ENCODE measurements at places on chromosomes 6 and 20.
A peak's percentile ranks its signal among the peaks of the same experiment; 100 is the strongest.

- no peak for DNase-seq
These were observed 6.1 kb upstream of the SCGN start for GRCh38 chr6:25645916-25646315.

- no peak for DNase-seq
These were observed 8.4 kb upstream of the CST9 start for GRCh38 chr20:23614163-23614562.

DNA sequence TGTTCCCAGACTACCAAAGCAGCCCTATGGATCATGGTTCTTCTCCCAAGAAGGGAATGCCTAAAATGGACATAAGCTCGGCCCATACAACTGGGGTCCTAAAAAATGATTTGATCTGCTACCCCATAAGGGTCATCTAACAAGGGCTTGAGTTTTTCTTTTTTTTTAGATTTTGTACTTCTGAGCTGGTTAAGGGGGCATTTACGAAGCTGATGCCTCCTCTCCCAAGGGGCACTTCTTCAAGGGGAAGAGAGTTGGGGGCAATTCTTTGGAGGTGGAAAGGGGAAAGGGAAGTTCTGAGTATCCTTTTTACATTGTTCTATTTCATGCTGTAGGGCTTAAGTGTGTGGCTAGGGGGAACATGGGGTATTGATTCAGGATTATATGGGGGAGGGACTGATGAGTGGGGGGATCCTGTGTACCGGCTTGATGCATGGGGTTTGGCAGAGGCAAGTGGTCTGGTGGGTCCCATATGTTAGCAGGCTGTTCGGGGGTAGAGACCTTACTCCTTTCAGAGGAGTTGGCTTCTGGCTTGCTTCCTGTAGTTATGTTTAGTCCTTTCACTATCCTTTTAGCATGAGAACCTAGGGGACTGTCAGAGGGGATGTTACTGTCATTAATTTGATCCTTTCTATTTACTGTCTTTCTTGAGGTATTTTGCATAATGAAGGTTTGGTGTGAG is 8.1 kb upstream of the ZNFX1 start:
- no peak for DNase-seq

DNA sequence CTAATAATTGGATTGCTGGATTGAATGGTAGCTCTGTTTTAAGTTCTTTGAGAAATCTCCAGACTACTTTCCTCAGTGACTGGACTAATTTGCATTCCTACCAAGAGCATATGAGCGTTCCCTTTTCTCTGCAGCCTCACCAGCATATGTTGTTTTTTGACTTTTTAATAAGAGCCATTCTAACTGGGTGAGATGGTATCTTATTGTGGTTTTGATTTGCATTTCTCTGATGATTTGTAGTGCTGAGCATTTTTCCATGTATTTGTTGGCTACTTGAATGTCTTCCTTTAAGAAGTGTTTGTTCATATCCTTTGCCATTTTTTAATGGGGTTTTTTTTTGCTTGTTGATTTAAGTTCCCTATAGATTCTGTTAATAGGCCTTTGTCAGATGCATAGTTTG is 94.7 kb upstream of the AHI1 start:
- DNase-seq, result no peak

GRCh38 chr20:12061466-12061865 is 143.8 kb downstream of the BTBD3 start:
- DNase-seq, result no peak

GRCh38 chr6:169854083-169854725 is 102.8 kb downstream of the ERMARD start:
- no peak for DNase-seq

GRCh38 chr6:148367411-148368024 is 24.9 kb downstream of the SASH1 start:
- no peak for DNase-seq

DNA sequence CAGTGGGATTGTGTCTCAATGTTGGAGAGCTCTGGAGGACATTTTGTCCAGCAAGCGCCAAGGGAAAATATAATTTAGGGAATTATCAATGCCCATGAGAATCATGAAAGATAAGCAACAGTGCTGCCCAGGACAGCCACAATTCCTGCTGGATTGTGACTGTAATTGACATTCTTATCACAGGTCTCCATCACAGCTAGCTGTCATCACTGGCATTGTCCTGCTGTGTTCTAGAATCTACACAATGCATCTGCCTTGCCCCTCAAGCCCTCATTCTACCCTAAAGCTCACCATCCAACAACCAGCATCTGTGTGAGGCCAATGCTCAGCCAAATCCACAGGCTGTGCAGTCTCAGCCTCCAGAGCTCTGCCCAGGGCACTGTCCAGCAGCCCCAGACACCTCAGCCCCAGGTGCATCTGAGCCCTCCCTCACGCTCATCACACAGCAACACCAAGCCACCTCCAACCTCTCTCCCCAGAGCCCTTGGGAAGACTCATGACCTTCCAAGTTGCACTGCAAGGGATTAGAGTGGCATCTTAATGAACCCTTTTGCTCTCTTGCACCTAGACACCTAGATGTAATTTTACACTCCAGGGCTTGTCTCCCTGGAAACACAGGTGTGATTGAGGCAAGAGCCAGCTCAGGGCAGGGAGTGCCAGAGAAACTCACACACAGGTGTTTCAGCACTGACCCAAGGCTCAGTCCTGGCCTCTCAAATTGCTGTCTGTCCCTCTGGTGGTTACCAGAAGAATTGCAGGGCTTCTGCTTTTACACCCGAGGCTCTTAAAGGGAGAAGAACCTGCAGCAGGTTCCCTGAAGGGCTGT is 85.2 kb upstream of the PHACTR3 start:
- DNase-seq, result peak; percentile 67

GRCh38 chr20:11849270-11849915 is 68.3 kb upstream of the BTBD3 start:
- no peak for DNase-seq

GRCh38 chr20:20138301-20139064 is 86.2 kb downstream of the CFAP61 start:
- no peak for DNase-seq

DNA sequence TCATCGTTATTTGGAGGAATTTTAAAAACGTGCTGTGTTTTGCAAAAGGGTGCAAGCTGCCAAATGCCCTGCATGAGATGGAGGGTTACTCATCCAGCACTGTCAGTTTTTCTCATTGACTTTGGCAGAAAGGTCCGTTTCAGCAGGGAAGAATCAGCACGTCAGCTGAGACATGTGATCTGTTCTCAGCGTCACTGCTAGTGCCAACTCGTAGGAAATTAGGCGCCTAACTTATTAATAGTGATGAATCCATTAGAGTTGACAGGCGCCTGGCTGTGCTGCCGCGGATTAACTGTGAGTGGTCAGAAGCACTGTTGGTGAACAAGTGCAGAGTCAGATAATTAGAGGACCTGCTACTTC is 175.5 kb upstream of the FOXQ1 start:
- DNase-seq, result no peak

GRCh38 chr6:89954721-89955148 is 60.5 kb downstream of the GJA10 start:
- DNase-seq, result no peak

- DNase-seq, result no peak
These were observed 101.8 kb downstream of the PREP start for GRCh38 chr6:105301072-105301503.

GRCh38 chr6:14117158-14118090 is at the start of gene CD83:
Gene CD83, plus strand, starts transcription at chr6:14117772. Its CDS starts 40 bp downstream, at chr6:14117812.
- peak; percentile 70 for DNase-seq

DNA sequence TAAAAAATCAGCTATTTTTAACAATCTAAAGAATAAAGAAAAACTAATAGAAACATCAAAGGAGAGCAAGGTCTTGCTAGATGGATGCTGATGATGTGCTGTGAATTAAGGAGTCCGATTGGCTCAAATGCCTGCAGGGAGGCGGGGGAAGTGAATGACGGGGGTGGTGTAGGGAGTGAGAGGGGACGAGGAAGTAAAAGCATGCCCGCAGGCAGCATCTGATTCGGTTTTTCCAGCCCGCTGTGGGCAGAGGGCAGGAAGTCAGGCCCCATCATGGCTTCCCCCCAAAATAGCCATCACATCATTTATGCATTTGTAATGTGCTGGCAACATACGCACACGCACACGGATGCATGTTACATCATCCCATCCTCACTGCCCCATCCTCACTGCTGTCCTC is 10.3 kb downstream of the RSPO4 start:
- no peak for DNase-seq

GRCh38 chr20:46621492-46621891 is 29.8 kb downstream of the SLC13A3 start:
- DNase-seq, result no peak

- no peak for DNase-seq
These were observed 167.5 kb upstream of the PLCB4 start for GRCh38 chr20:8901237-8902025.

DNA sequence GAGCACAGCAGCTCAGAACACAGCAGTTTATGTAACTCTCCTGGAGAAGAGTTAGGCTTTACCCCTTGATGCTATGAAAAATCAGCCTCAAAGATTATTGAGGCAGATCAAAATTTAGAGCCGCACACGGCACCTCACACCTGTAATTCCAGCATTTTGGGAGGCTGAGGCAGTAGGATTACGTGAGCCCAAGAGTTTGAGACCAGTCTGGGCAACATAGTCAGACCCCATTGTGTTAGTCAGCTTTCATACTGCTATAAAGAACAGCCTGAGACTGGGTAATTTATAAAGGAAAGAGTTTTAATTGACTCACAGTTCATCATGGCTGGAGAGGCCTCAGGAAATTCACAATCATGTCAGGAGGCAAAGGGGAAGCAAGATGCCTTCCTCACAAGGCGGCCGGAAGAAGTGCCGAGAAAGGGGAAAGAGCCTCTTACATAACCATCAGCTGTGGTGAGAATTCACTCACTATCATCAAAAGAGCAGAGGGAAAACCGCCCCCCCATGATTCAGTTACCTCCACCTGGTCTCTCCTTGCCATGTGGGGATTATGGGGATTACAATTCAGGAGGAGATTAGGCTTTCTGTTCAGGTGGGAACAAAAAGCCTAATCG is 87.7 kb downstream of the SGK1 start:
- no peak for DNase-seq

- DNase-seq, result no peak
These were observed 105.5 kb downstream of the DHX35 start for GRCh38 chr20:39067526-39068216.

- no peak for DNase-seq
These were observed 6.9 kb upstream of the RPS6KA2 start for GRCh38 chr6:166633732-166634535.

GRCh38 chr6:118659513-118660217 is 8.3 kb upstream of the CEP85L start:
- no peak for DNase-seq

Measured in D721Med (cell line).